Ovary (tissue), 10 donors: ENCODE measurements at places on chromosomes 16 and 17. TPM values are rescaled to one million over a fixed set of nuclear protein-coding genes. Genes with fewer than 3 reads are reported as not detected.

SETD1A gene
- 24.9 TPM for total RNA-seq

GRCh38 chr16:13425836-13426235 is 494.1 kb upstream of the ERCC4 start:
- H3K27ac ChIP-seq: no peak overlapping the region
- H3K27me3 ChIP-seq: no peaks in the 10 kb centered on the region
- no peak overlapping the region for H3K4me3 ChIP-seq
- H3K36me3 ChIP-seq: no peaks in the 10 kb centered on the region

- peak within 1 kb of the TSS; percentile 75 for H3K27ac ChIP-seq
- H3K4me1 ChIP-seq: peaks cover 2% of the 10 kb centered on the region
- peak within 1 kb of the TSS; percentile 62 for H3K4me3 ChIP-seq
- H3K36me3 ChIP-seq: no peaks in the 10 kb centered on the region
- DNase-seq: peak; percentile 91
Measured at GRCh38 chr17:61862975-61863800, at the start of gene BRIP1. Gene BRIP1 (minus strand): TSS chr17:61863528. CDS start chr17:61861539, 1,989 bp downstream.

DNA sequence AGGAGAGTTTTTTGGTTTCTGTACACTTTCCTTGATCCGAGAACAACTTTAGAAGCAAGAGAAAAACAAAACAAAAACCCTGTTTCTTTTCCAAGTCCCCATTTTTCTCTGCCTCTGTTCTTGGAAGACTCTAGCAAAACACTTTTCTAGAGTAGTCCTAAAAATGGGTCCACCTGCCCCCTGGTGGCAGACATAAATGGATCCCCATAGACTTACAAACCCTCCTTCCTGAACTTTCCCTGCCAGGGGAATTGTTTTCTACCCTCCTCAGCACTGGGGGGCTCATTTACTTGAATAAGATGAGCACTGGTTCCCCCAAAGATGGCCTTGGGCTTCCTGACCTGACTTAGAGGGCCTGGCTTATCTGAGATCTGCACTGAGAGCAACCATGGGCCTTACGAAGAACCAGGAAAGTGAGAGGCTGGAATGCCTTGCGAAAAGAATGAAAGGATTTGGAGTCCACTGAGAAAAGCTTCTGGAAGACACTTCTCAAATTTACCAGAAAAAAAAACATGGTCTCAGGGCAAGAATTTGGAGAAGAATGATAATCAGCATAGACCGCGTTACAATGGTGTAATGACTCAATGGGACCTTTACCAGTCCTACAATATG is 48.0 kb upstream of the CDYL2 start:
- no peak overlapping the region for H3K27ac ChIP-seq
- peaks cover 2% of the 10 kb centered on the region for H3K4me1 ChIP-seq
- H3K27me3 ChIP-seq: no peaks in the 10 kb centered on the region
- H3K4me3 ChIP-seq: no peak overlapping the region
- DNase-seq: no peak

DNA sequence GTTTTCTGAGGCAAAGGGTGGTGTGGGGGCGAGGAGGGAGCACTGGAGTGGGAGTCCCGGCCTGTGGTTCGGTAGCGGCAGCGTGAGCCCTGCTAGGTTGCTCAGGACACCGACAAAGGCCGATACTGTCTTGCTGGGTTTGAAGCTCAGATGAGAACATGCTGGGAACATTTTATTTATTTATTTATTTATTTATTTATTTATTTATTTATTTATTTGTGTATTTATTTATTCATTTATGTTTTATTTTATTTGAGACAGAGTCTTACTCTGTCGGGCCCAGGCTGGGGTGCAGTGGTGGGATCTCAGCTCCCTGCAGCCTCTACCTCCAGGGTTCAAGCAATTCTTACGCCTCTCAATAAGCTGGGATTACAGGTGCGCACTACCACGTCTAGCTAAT is 117.9 kb upstream of the GSE1 start:
- no peak for DNase-seq
- no peak overlapping the region for H3K4me3 ChIP-seq
- H3K36me3 ChIP-seq: no peaks in the 10 kb centered on the region
- no peak overlapping the region for H3K27ac ChIP-seq
- H3K4me1 ChIP-seq: peaks cover 13% of the 10 kb centered on the region
